Inflammatory macrophage treated with lipopolysaccharide for 4 hours (primary cell): ENCODE measurements at places on chromosomes 7 and 10.

DNA sequence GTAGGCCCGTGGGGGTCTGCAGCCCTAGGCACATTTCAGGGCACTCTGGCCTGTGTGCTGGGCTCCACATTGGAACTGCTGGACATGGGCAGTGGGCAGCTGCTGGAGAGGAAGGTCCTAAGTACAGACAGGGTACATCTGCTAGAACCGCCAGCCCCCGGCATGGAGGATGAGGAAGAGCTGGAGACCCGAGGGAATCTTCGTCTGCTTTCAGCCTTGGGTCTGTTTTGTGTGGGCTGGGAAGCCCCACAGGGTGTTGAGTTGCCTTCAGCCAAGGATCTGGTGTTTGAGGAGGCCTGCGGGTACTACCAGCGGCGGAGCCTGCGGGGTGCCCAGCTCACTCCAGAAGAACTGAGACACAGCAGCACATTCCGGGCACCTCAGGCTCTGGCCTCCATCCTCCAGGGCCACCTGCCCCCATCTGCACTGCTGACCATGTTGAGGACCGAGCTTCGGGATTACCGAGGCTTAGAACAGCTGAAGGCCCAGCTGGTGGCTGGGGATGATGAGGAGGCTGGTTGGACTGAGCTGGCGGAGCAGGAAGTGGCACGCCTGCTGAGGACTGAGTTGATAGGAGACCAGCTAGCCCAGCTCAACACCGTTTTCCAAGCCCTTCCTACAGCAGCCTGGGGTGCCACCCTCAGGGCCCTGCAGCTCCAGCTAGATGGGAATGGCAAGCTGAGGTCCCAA is 1.4 kb downstream of the HPS6 start:
- DNase-seq: no peak

DNA sequence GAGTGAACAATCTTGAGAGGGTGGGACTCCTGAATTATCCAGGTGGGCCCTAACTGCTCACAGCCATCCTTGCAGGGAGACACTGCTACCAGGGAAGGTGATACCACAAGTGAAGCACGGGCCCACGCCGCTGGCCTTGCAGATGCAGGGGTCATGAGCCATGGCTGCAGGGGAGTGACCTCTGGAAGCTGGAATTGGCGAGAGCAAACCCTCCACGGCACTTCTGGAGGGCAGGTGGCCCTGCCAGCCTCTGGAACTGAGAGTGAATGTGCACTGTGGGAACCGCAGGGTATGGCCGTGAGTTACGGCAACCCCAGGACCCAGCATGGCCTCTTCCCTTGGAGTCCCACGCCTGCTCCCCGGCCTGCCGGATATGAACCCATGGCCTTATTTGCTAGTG is 37.5 kb downstream of the STK32C start:
- no peak for DNase-seq

DNA sequence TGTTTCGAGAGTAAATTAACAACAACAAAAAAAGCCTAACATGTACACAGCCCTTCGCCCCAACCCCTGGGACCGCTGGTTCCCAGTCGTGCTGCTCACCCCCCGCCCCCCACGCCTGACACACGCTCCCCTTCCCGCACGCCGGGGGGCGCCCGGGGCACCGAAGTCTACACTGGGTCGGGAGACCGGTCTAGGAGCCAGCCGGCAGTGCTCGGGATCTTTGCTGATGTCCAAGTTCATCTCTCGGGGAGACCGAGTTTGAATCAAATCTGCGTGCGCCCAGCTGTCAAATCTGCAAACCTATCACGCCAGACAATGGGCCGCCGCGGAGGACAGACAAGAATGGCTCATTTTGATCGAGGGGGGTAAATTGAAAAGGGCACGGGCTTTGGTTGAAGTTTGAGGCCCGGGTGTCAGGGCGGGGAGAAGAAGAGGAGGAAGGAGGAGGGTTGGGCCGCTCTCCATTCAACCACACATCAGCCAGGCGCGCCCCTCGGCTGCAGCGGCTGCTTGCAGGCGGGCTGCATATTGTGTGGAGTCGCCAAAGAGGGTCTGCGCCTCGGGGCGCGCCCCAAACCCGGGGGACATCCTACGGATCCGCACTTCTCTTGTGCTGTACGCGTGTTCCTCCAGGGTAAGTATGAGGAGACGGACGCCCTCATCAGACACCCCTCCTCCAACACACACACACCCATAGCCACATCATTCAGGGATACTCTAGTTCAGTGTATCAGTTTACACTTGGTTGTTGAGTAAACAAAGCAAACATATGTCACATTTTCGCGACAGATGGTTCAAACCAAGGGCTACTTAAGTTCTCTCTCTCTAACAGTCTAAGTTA is 1.3 kb upstream of the GFRA1 start:
- DNase-seq: no peak

- DNase-seq: no peak
Measured at GRCh38 chr7:153258686-153259085, 499.1 kb downstream of the ACTR3B start.

DNA sequence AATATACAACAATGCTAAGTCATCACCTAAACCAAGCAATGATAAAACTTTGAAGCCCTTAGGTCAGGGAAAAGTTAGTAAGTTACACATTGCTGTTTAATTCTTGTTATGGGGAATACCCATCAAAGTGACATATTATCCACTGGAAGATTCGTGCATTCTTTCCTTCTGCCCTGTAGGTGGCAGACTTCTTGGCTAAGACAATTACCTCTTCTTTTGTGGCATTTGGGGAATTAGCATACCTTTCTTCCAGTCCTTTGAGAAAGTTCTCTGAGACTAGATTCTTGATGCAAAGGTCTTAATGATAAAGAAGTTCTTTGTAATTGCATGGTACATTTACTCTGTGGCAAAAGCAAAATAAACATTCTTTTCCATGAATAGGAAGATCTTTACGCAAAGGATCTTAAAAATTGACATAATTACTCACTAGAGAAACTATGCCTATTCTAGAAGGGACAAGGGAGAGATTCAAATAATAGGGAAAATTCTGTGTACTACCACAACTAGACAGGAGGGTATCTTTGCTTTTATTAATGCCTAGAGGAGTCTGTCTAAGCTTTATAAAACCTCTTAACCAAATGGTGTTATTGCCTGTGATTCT is 395.9 kb downstream of the GRM8 start:
- DNase-seq: peak; percentile 15

DNA sequence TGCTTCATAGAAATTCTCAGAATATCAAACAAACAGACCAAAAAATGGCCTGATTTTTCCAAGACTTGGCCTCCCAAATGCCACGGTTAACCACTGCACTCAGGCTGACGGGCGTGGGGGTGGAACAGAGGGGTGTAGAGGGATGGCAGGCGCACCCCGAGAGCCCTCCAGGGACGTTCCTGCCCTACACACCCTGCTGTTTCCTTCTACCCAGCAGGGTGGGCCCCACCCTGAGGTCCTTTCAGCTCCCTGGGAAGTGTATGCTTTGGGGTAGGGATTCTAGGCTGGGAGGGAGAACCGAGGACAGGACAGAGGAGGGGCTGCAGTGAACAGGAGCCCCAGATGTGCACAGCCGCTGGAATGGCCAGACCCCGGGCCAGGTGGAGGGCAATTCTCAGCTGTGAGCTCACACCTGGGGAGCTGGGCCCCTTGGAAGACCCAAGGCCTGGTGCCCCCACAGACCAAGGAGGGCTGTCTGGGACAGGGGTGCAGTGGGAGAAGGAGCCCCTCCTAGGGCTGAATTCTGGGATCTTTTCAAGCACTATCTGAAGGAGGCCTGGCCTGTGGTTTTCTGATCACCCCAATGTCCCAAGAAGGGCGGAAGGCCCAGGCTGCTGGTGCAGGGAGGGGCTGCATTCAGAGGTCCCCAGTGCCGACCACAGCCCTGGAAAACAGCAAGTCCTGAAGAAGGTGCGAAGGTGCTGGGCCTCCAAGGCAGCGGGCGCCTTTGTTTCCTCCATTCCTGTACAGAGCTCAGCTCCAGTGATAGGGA is 32.9 kb upstream of the INPP5A start:
- DNase-seq: no peak

- DNase-seq: no peak
Measured at GRCh38 chr7:36712015-36712414, 12.3 kb downstream of the AOAH start.

- DNase-seq: no peak
Measured at GRCh38 chr10:122543676-122544445, 16.7 kb upstream of the DMBT1 start.

DNA sequence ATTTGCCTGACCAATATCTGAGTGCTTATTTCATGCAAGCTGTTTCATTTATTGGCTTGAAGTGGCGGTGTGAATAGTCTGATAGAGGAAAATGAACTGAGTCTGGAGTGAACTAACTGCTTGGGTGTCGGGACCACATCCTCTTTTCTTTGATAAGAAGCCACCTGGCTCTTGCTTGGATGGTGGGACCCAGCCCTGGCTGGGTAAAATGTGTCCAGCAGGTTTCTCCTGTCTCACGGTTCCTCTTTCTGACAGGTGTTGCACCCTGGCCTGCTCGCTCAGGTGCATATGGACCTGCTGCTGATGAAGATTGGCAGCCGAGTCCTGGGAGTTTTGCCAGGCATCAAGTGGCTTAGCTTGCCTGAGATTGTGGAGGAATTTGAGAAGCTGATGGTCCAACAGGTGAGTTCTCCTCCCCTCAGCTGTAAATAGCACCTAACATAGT is 1.6 kb downstream of the ADCK2 start:
- no peak for DNase-seq

DNA sequence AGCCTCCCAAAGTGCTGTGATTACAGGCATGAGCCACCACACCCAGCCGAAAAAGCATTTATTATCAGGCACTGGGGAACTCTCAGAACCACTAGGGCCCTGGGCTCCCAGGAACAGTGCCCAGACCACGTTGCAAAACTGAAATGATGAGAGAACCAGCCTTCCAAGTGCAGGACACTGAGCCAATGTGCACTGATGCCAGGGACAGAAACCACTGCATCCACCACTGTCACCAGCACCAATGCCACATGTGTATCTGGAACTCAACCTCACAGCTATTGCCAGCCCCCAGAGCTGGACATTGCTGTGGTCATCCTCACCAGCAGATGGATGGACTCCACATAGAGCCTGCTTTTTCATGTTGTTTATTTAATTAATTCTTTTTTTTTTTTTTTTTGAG is 28.2 kb upstream of the TPST1 start:
- no peak for DNase-seq

DNA sequence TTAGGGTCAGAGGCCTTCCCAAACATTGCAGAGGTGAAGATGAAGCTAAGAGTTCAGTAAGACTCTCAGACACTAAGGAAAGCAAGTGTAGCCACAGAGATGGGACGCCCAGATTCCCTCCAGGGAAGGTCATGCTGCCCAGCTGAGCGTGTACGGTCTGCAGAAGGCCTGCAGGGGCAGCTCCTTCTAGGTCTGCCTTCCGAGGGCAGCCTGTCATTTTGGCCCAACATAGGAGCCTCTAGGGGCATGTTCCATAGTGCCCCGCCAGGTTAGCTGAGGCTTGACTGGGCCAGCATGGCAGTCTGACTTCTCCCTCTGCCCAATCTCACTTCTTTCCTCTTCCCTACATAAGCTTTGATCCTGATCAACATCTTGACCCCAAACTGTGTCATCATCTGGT is 130.7 kb downstream of the PIP4K2A start:
- no peak for DNase-seq

GRCh38 chr10:97782455-97783228 is 10.8 kb upstream of the SFRP5 start:
- no peak for DNase-seq

GRCh38 chr7:34086064-34086463 is 180.7 kb downstream of the BMPER start:
- no peak for DNase-seq

- peak; percentile 41 for DNase-seq
Measured at GRCh38 chr7:1060315-1061072, 16.1 kb downstream of the GPR146 start.

GRCh38 chr7:79973455-79973854 is 161.2 kb upstream of the GNAI1 start:
- DNase-seq: no peak

- no peak for DNase-seq
Measured at GRCh38 chr10:93560541-93560940, 5.9 kb upstream of the FFAR4 start.

- no peak for DNase-seq
Measured at GRCh38 chr7:68682910-68683309, 915.4 kb upstream of the AUTS2 start.

DNA sequence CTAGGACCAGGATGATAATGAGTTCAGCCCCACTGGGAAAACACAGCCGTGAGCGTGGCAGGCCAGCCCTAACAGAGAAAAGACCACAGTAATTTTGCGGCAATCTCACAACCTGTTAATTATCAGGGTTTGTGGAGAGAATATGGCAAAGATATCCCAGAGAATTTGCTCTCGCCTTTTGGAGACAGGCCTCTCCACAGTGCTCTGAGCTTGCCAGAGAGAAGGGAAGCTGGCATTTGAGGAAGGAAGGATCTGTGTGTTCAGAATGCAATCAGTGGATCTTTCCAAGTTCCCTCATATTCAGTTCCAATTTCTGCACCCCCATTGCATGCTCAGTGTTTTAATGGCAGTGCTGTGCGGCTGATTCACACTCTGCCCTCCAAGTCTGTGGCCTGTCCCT is 60.2 kb downstream of the PLPP4 start:
- DNase-seq: no peak

DNA sequence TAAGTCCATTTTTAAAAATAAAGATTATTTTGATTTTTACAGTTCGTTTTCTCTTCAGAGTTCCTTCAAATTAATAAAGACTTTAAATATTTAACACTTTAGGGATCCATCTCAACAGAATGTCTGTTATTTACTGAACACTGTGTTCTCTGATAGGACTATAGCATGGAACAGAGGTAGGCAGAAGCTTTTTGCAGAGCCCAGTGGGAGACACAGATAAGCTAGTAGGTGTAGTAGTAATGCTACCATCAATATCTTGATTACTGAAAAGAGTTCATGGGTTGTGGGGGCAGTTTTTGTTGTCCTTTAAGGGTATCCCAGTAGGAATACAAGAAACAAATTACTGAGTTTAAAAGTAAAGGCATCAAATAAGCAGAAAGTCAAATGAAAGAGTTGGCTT is 140.5 kb downstream of the HBP1 start:
- DNase-seq: no peak

DNA sequence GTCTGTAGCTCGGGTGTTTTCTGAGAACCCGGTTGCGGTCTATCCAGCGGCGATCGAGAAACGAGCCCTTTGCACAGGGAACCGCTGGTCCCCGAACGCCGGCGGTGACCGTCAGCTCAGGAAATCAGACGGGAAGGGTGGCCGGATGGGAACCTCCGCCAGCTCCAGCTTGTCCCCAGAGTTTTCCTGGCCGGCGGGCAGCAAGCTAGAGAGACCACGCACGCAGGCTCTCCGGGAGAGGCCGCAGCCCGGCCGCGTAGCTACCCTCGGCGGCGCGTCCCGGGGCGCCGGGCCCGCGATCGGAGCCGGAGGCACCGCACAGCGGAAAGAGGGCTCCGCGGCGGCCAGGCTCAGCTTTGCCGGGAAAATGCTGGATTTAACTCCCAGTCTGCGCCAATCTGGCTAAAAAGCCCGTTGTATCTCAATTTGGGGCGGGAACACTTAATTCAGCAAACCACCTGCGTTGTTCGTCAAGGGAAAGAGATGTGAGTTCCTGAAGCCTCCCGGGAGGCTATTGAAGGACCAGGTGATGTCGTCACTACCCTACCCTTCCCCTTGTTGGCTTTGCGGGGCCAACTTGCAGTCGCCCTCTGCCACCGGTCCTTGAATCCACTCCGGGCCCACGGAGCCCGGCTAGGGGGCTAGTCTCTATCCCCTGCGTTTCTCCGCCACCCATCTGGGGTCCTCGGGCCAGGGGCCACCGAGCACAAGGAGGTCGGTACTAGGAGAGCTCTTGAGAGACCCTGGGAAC is 859 bp upstream of the CH25H start:
- DNase-seq: no peak
